ENCODE measurements at places on chromosomes 16 and 17. TPM values are rescaled to one million over a fixed set of nuclear protein-coding genes. Genes with fewer than 3 reads are reported as not detected.

GRCh38 chr16:63216696-63217423 is 1180.6 kb upstream of the CDH8 start:
- no peak for DNase-seq

GRCh38 chr17:5249615-5250014 is 15.0 kb upstream of the SCIMP start:
- DNase-seq, result no peak

DNA sequence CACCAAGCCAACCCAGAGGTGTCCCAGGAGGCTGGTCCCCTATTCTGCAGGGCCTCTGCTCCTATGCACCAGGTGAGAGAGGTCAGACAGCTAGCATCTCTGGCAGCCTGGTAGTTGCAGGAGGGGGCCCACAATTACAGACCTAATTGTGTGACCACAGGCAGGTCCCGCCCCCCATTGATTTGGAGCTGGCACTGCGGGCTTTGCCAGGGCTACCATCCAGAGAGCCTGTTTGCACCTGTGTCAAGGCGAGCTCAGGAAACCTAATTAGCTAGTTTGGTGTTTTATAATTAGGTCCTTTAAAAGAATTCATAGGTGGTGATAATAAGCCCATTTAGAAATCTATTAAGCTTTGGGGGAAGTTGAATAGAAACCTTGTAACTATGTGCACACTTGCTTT is 90.2 kb downstream of the MRM1 start:
- DNase-seq, result no peak

The RNF166 gene
- 17.1 TPM for total RNA-seq

The PRCD gene
- 2.7 TPM for total RNA-seq
